ENCODE measurements at places on chromosomes 13 and 19. TPM values are rescaled to one million over a fixed set of nuclear protein-coding genes. Genes with fewer than 3 reads are reported as not detected.

GRCh38 chr13:46593398-46593797 is 40.4 kb downstream of the LRCH1 start:
- DNase-seq = peak; percentile 66
- peak overlapping the region; percentile 43 for H3K27ac ChIP-seq
- no peaks in the 10 kb centered on the region for H3K27me3 ChIP-seq
- peaks cover 84% of the 10 kb centered on the region for H3K4me1 ChIP-seq
- peaks cover 6% of the 10 kb centered on the region for H3K36me3 ChIP-seq

- H3K4me1 ChIP-seq = no peaks in the 10 kb centered on the region
- no peak overlapping the region for H3K4me3 ChIP-seq
- H3K27me3 ChIP-seq = no peaks in the 10 kb centered on the region
Measured at GRCh38 chr19:6935618-6936017, 48.2 kb downstream of the ADGRE1 start.

DNA sequence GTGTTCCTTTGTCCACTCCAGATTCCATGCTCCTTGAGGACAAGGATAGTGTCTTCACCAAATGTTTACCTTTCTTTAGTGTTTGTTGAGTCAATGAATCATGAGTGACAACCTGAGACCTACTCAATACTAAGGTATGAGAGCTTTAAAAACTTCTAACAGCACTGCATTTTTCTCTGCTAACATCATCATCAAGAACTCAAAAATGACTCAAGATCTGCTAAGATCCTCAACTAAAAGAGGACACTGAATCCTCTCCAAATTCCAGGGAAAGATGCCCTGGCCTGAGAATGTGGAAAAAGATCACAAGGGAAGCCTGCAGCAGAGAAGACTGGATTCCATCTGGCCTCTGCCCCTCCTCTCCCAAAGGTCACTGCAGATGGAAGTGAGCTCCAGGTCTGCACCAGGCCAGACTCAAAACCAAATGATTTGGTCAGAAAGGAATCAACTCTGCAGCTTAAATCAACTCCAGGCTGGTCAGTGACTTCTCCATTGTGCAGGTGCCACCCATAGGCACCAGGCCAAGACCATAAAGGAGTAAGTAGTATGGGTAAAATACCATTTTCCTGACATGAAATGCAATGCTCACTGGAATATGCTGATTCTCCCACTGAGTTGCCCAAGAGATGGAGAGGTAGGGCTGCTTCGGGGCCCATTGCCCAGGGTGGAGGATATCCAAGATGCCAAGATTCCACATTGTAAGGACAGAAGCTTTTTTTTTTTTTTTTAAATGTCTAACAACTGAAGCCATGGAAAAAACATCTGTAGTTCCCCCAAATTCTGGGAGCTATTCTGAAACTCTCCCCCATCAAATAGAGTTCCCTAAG is 89.5 kb upstream of the DOCK9 start:
- H3K36me3 ChIP-seq = peaks cover 54% of the 10 kb centered on the region
- peak overlapping the region; percentile 73 for H3K27ac ChIP-seq
- H3K4me3 ChIP-seq = no peak overlapping the region
- peaks cover 65% of the 10 kb centered on the region for H3K4me1 ChIP-seq
- no peak for DNase-seq

C1QTNF9 gene
- not detected for total RNA-seq

GRCh38 chr19:51777570-51778462 is 16.8 kb downstream of the FPR2 start:
- H3K27me3 ChIP-seq = peaks cover 19% of the 10 kb centered on the region
- H3K36me3 ChIP-seq = no peaks in the 10 kb centered on the region
- DNase-seq = peak; percentile 55
- H3K27ac ChIP-seq = no peak overlapping the region
- H3K4me3 ChIP-seq = no peak overlapping the region
- peaks cover 2% of the 10 kb centered on the region for H3K4me1 ChIP-seq

AXL gene
- not detected for total RNA-seq

DNA sequence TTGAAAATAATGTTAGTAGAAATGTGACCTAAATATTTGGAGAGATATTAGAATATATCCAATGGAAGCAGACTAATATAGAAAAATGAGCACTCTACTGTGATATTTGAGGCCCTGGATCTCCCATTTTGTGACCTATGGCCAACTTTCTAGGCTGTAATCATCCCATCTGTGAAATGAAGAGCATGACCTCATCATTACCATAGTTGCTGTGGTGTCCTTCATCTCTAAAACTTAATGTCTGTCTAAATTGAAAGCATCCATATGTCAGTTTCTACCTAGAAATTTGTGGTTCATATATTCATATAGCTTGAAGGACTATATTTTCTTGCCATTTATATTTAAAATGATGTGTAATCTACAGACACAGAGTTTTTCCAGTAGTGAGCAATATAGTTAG is 41.6 kb downstream of the PAN3 start:
- no peaks in the 10 kb centered on the region for H3K27me3 ChIP-seq
- no peaks in the 10 kb centered on the region for H3K4me1 ChIP-seq
- no peak for DNase-seq

DNA sequence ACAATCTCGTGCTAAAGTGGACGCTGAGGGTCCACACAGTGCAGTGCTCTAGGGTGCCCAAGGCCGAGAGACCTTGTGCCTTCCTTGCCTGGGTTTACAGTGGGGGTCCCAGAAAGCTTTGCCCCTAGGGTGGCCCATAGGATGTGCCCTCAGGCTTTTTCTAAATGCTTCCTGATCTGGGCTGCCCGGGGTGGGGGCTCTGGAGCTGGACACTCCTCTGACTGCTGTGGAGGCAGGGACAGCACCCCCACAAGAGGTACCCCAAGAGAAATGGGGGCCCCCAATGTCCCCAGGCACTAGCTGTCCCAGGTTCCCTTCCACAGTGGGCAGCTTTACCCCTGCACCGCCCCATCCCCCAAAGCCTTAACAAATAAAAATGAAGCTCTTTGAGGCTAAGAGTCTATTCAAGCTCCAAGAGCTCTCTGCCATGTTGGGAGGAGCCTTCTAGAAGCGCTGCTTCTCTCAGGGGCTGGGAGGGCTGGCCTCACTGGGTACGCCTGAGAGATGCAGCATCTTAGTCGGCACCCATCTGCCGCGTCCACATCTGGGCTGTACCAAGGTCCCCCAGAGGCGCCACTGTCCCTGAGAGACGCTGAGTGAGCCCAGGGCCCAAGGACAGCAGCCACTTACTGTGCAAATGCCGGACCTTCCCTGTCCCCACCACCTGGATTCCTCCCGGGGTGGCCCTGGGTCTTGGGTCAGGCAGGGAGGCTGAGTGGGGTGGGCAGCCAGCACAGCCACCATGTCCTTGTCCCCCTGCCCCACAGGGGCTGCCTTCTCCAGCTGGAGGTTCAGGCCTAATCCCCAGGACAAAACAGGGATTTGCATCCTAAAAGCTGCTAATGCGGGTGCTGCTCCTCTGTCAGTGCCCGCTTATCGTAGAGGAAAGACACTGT is 27.4 kb downstream of the CEBPA start:
- no peak overlapping the region for H3K4me3 ChIP-seq
- peaks cover 8% of the 10 kb centered on the region for H3K4me1 ChIP-seq
- no peak overlapping the region for H3K27ac ChIP-seq
- DNase-seq = no peak
- H3K36me3 ChIP-seq = no peaks in the 10 kb centered on the region

S1PR4 gene
- total RNA-seq = 140 TPM

ZNF331 gene
- total RNA-seq = 20.6 TPM

- no peaks in the 10 kb centered on the region for H3K36me3 ChIP-seq
- H3K4me1 ChIP-seq = no peaks in the 10 kb centered on the region
Measured at GRCh38 chr13:89684896-89685295, 1662.6 kb upstream of the MIR17HG start.

DNA sequence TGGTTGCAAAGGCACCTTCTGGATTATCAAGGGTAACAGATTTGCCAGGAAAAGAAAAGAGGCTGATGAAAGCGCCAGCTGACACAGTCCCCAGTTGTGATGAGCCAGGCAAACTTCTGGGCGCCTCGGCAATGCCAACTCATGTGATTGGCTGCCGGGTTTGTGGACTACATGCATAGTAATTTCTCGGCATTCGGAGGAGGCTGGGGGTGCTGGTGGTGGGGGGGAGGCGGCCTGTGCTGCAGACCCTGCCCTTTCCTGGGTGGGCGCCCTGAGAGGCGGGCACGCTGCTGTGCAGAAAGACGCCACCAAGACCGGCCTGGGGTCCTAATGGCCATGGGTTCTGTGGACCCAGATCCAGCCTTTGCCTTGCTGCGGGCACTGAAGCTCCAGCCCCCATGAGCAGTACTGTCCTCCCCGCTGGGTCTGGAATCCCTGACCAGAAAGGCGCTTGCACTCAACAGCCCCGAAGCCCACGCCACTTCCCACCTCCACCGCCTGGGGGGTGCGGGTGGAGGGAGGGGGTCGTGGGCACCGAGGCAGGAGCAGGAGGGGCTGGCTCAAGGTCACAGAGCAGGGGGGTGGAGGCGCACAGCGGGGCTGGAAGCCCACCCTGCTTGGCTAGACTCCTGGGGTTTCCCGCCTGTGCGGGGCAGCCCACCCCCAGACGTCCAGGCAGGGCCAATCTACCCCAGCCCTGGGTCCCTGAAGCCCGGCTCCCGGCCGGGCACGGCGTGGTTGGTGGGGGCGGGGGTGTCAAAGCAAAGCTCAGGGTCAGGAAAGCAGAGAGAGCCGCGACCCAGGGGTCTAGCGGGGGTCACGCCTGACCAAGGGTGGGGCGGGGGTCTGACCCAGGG is 1.0 kb downstream of the DIRAS1 start:
- H3K27ac ChIP-seq = no peak overlapping the region
- peaks cover 19% of the 10 kb centered on the region for H3K27me3 ChIP-seq
- DNase-seq = no peak
- no peaks in the 10 kb centered on the region for H3K4me1 ChIP-seq

- H3K27me3 ChIP-seq = no peaks in the 10 kb centered on the region
- no peak for DNase-seq
- no peaks in the 10 kb centered on the region for H3K36me3 ChIP-seq
Measured at GRCh38 chr13:83634601-83635000, 247.7 kb downstream of the SLITRK1 start.

DNA sequence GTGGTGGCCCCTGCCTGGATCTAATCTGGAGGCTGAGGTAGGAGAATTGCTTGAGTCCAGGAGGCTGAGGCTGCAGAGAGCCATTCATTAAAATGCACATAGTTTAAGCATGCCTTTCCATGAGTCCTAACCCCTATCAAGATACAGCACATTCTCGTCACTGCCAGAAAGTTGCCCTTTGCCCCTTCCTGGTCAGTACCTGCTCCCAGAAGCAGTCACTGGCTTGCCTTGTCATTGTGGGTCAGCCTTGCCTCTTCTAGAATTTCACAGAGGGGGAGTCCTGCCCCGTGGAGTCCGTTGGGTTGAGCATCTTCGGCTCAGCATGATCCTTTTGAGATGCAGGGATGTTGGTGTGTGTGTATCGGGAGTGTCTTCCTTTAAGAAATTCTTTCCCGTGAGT is 10.8 kb downstream of the BICRA start:
- H3K27ac ChIP-seq = no peak overlapping the region
- peaks cover 8% of the 10 kb centered on the region for H3K4me1 ChIP-seq
- H3K4me3 ChIP-seq = no peak overlapping the region
- H3K36me3 ChIP-seq = peaks cover 3% of the 10 kb centered on the region
- H3K27me3 ChIP-seq = no peaks in the 10 kb centered on the region
- no peak for DNase-seq

DNA sequence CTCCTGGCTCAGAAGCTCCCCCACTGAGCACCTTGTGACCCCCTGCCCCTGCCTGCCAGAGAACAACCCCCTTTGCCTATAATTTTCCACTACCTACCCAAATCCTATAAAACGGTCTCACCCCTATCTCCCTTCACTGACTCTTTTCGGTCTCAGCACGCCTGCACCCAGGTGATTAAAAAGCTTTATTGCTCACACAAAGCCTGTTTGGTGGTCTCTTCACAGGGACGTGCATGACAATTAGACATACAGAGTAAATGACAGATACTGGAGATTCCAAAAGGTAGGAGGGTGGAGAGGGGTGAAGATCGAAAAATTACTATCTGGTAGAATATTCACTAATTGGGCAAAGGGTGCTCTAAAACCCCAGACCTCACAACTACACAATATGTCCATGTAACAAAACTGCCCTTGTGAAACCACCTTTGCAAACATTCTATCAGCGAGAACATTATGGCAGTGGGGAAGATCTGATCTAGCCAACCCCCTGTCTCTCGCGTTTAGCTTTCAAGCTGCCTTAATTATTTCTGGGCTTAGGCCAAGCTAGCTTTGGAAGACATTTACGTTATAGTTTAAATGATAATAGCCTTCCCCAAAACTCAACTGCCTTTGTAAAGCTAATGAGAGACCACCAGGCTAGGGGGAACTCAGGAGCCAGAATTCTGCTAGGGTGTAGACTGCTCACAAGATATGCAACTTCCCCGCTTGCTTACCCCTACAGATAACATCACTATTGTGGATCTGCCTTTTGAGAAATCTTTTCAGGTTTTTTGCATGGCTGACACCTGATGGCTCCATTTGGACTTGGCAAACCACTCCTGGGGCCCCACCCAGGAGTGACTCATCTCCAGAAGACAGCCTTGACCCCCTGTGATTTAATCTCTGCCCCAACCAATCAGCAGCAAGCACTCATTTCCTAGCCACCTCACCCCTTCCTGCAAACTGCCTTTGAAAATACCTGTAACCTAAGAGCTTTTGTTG is 1534.0 kb upstream of the SPRY2 start:
- DNase-seq = no peak
- no peaks in the 10 kb centered on the region for H3K27me3 ChIP-seq
- no peaks in the 10 kb centered on the region for H3K4me1 ChIP-seq
- H3K4me3 ChIP-seq = no peak overlapping the region
- H3K36me3 ChIP-seq = no peaks in the 10 kb centered on the region
- H3K27ac ChIP-seq = no peak overlapping the region

DNA sequence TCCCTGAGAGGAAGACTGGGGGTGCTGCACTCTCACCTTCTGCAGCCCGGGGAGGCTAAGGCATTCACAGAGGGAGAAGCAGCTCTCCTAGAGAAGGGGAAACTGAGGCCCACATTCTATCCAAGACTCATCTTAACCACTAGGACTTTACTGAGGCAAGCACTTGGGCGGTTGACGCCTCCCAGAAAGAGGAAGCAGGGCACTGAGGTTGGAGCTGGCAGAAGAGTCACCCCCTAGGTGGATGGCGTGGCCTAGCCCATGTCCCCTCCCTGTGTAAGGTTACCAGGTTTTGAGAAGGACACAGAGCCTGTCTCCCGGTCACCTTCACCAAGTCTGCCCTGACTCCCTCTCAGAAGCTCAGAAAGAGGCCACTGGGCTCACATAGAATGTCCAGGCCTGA is 2.7 kb downstream of the S1PR2 start:
- no peak overlapping the region for H3K27ac ChIP-seq
- no peak overlapping the region for H3K4me3 ChIP-seq
- no peak for DNase-seq

GRCh38 chr13:86813198-86813597 is 858.0 kb upstream of the SLITRK5 start:
- DNase-seq = no peak
- H3K4me1 ChIP-seq = no peaks in the 10 kb centered on the region
- H3K27ac ChIP-seq = no peak overlapping the region
- no peaks in the 10 kb centered on the region for H3K36me3 ChIP-seq

STK11 gene
- total RNA-seq = 70.8 TPM

MCEMP1 gene
- not detected for total RNA-seq

- peaks cover 7% of the 10 kb centered on the region for H3K4me1 ChIP-seq
- peaks cover 26% of the 10 kb centered on the region for H3K27me3 ChIP-seq
- H3K27ac ChIP-seq = no peak overlapping the region
- no peak for DNase-seq
- no peaks in the 10 kb centered on the region for H3K36me3 ChIP-seq
Measured at GRCh38 chr19:15810335-15810734, 5.1 kb downstream of the OR10H1 start.

All from activated CD8-positive, alpha-beta T cell treated with anti-CD3 and anti-CD28 coated beads, Interleukin-2, amount 10 ng/mL, durations not matched to agents 7 days and 5 days (primary cell).